HFF-Myc (cell line): ENCODE measurements at places on chromosomes 3 and 15.

DNA sequence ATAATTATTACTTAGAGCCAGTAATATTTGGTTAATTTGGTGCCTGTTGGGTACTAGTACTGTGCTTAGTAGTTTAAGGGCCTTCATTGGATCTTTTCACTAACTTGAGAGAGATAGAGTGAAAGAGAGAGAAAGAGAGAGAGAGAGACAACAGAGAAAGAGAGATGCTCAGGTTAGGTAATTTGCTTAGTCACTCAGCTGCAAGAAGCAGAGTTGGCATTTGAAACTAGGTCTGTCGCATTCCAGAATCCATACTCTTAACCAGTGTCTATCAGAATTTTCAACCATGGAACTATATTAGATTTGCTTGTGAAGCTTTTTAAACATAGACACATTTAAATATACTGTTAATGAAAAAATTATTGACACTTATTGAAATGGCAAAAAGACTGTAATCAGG is 31.1 kb upstream of the NUDT16 start:
- DNase-seq = no peak

DNA sequence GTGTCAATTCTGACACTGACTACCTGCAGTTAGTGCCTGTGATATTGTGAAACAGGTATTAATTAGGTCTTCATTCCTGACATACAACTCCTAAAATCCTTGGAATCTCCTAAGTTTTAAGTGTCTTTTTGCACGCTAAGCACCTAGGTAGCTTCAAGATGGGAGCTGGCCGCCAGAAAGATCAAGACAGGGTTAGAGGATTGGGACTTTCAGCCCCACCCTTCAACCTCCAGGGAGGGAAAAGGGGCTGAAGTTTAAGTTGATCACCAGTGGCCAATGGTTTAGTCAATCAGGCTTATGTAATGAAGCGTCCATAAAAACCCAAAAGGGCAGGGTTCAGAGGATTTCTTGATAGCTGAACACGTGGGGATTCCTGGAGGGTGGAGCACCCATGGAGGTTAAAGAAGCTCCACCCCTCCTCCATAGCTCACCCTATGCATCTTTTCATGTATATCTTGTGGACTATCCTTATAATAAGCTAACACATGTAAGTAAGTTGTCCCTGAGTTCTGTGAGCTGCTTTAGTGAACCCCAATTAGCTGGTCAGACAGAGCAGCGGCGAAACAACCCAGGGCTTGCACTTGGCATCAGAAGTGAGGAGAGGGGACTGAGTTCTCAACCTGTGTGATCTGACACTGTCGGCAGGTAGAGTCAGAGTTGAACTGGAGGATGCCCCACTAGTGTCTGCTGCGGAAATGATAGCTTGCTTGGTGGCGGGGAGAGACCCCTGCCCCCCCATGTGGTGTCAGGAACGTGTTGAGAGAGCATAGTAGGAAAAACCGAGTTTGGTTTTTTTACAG is 12.8 kb upstream of the SRP14 start:
- DNase-seq = no peak

GRCh38 chr3:126132751-126133511 is 47.5 kb downstream of the ALDH1L1 start:
- no peak for DNase-seq

DNA sequence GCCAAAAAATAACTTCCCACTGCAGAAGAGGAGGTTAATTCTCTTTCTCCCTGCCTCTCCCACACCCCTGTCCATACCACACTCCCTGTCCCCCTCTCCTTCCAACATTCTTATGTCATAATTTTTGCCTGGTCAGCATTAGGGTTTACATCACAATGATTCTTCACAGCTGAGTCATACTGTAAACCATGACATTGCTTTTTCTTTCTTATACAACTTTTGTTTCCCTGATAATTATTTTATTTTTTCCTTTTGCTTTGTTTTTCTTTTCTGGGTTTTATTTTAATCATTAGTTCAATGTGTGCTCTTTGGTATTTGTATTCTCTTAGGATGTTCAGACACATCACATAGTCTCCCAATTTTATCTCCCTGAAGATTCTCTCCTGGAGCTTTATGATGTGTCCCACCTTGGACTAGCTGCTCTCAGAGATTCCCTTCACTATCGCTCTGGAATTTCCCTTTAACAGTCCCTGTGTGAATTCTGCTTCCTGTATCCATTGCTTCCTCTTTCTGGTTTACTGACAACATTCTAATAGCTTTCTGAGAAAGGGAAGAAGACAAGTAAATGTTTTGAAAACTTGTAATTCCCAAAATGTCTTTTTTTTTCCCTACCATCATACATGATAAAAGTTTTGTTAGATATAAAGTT is 70.7 kb downstream of the SOX2 start:
- DNase-seq = no peak

DNA sequence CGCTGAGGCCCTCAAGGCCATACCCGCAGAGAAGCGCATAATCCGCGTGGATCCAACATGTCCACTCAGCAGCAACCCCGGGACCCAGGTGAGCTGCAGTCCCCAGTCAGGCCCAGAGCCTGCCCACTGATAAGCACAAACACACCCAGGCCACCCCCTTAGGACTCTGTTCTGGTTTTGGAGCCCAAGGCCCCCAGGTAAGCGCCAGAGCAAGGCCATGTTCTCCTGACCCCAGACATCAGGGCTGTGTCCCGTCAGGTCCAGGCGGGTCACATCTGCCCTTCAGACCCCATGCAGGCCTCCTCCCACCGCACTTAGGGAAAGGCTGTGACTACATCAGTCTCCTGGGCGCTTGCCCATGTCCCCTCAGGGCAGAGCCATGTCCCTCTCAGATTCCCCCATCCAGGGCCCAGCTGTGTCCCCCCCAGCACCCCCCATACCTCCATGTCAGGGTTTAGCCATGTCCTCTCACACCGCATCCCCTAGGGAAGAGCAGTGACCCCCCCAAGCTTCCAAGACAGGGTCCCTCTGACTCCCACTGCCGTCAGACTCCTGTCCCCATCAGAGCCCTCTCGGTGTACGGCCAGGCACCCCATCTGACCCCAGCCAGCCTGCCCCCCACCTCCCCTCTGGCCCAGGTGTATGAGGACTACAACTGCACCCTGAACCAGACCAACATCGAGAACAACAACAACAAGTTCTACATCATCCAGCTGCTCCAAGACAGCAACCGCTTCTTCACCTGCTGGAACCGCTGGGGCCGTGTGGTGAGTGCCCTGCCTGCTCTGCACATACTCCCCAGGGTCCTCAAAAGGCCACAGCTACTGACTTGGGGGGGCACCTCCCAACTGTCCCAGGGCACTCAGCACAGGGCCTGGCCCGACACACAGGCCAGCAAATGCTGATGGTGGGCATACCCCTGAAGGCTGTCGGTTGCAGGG is 1.6 kb downstream of the PARP3 start:
- no peak for DNase-seq

DNA sequence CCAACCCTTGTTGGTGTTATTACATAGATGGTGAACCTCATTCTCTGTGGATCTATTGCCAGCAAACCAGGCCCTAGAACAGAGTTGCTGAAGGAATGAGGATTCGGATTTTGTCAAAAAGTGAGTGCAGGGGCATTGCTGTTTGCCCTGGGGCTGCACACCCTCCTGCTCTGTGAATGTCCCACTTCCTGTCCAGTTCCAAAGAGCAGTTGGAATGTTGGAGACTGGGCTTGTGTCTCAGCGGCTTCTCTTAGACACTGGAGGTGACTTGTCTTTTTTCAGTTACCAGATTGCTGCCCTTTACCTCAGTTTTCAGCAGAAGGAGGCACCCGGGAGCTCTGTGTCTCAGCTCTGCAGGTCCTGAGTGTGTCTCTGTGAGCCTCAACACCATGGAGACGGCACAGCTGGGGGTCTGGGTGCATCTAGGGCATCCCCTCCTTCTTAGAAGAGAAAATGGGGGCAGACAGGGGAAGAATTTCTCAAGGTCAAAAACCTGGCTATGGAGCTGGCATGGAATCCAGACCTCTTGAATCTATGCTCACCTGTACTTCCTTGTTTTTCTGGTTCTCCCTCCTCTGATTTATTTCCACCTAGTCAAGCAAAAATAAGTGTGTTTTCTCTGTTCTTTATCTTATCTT is 46.3 kb downstream of the LIMD1 start:
- no peak for DNase-seq

- DNase-seq = no peak
Measured at GRCh38 chr3:172530101-172530561, 6.9 kb upstream of the TNFSF10 start.

GRCh38 chr3:189967254-189967865 is 153.3 kb downstream of the P3H2 start:
- DNase-seq = no peak

DNA sequence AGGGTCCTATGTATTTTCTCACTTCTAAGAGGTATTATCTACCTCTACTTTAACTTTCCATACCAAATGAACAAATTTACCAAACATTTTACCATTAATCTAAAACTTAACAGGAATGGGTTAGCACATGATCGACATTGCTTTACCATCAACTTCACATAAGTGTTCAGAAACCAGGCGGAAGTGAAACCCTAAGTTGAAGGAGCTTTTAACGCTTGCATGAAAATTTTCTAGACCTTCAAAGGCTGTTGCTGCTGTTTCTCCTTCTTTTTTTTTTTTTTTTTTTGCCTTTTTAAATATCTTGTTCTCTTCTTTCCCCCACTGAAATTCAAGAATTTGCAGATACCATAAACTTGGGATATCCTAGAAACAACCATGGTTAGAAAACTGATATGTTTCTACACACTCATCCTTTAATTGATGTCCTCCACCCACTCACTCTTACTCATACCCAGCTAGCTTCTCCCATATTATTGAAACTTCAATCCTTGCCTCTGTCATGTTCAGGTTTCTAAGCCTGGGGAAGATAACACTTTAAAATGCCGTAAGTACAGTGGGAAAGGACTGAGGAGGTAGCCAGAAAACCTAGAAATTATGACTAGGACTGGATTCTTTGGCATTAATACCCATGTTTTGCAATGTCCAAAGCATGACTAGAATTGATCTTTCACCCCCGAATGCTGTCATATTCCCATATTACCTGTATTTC is 24.7 kb downstream of the MYO5A start:
- DNase-seq = no peak

- DNase-seq = no peak
Measured at GRCh38 chr3:170196833-170197232, 15.3 kb upstream of the PHC3 start.

DNA sequence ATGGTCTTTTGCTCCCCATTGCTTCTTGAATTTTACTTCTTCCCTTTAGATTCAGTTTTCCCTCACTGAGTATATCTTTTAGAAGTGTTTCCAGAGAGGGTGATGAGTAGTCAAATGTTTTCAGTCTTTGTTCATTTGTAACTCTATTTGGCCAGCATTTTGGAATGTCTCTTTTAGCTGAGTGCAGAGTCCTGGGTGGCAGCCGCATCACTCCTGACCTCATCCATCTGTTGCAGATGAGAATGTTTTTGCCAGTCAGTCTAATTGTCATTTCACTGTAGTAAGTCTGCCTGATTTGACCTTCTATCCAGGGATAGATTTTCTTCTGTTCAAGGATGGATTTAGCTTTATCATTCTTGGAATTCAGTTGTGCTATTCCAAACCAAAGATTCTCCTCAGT is 7.3 kb downstream of the SRPRB start:
- DNase-seq = no peak

DNA sequence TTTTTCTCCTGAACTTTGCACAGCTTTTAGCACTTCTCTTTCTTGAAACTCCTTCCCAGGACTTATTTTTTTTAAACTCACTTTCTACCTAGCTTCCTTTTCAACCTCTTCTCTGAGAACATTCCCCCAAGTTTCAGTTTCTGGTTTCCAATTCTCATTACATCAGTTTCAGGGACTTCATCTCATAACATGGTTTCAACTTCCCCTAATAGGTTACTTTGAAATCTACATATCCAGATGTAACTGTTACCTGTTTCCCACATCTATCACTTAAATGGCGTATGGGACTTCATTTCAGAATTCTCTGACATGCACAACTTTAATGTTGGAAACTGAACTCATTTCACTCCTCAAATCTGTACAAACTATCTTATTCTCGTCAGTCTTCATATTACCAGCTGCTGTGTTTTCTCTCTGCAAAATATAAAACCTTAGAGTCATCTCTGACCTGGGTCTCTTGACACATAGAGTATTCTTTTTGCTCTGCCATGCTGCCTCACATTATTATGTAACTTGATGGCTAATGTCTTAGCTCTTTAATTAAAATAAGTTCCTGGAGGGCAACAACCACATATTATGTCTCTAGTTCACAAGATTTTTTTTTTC is 58.4 kb downstream of the NME9 start:
- no peak for DNase-seq

- DNase-seq = no peak
Measured at GRCh38 chr15:93861956-93862741, 369.2 kb upstream of the MCTP2 start.

DNA sequence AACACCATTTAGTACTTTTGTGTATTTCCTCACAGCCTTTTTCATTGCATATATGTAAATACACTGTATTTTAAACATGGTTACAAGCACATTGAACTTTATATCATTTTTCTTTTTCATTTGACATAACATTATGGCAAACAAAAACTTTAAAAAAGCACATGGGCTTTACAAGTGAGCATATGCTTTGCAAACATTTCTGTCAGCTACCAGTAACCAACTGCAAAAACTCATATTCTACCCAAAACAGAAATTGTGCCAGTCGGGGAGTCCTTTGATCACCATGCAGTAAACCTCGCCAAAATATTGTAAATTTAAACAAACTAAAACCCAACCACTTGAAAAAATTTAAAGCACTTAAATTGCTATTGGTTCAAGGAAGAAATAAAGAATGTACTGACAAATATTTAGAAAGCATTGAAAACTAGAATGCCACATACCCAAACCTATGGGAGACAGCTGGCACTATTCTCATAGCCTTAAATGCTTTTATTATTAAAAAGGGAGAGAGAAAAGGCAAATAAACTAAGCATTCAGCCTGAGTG is 24.4 kb downstream of the ZNF710 start:
- no peak for DNase-seq

DNA sequence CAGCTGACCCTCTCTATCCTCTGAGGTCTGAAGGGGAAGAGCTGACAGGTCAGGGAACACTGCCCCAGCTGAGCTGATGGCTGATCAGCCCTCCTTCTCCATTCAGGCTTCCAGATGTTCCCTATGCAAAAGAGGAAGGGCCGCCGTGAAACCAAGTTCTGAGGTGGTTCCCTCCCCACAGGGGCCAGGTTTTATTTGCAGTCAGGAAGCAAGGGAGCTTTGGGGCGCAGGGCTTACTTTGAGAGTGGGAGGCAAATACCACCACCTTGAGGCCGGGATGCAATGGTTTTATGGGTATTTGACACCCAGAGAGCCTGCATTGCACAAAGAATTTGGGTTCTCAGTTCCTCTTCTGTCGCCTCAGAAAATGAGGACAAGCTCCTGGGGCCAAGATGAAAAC is 186.9 kb downstream of the ARRDC4 start:
- DNase-seq = no peak
